ENCODE measurements at places on chromosomes 2 and 18. TPM values are rescaled to one million over a fixed set of nuclear protein-coding genes. Genes with fewer than 3 reads are reported as not detected.

GRCh38 chr2:10772201-10772867, 40.3 kb downstream of the PDIA6 start:
- no peak for DNase-seq

DNA sequence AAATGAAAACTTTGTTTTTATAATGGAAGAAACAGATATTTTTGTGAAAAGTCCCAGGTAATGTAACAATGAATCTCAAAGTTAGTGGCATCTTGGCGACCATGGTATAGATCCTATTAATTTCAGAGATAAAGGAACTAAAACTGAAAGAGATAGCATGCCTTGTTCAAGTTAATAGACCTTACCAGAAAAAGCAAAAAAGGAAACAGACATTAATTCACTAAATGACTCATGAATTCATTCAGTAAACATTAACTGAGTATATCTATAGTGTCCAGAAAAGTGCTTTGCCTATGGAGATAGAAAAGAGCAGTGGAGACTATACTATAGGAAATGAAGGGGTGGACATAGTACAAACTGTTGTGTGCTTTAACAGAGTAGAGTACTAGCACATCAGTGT, 763.3 kb downstream of the TRIB2 start:
- DNase-seq: no peak

NEU2 gene
- not detected for total RNA-seq

DNA sequence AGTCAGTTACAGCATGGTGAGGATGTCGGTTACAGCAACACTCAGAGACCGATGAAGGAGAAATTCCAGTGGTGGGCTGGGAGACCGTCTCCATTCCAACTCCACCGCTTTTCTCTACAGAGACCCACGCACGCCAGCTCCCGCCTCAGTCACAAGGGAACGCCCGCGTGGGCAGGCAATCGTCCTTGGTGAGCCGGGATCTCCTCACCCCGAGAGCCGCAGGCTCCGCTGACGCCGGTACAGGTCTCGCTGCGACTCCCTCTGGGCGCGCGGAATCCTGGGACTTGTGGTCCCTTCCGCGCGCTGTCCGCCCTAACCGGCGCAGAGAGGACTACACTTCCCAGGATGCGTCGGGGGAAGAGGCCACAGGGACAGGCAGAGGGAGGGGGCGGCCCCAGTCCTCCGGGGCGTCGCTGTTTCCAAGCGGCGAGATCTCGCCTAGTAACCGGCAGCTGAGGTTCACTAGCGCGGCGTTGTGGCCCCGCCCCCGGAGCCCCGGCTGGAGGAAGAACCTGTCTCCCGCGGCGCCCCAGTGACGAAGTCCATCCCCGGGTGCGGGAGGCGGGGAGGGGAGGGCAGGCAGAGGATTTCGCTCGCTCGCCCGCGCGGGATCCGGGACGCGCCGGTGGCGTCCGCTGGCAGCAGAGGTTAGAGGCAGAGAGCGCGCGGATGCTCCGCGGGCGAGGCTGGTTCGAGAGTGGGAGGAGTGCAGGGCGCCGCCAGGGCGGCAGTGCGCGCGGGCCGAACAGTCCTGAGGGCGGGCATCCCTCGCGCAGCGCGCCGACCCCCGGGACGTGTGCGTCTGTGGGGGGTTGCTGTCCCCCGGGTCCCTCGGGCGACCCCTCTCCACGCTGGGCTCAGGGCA, at the start of gene EML6:
Gene EML6, plus strand, starts transcription at position 532 of the 865 bp plus-strand sequence. CDS start 1,400 bp downstream, outside the sequence.
- DNase-seq: peak; percentile 97

DNA sequence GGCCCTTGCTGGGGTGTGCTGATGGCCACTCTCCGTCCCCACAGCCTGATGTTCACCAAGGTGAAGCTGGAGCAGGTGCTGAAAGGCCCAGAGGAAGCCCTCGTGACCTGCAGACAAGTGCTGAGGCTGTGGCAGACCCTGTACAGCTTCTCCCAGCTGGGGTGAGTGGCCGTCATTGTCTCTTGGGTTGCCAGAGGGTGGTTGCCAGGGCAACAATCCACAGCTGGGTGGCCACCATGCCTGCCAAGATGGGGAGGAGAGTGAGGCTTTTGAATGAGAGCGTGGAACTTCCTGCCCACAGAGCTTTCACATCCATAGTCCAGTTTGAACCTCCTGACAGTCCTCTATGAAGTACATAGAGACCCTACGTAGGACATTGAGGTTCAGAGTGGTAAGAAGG, 108.8 kb downstream of the STPG4 start:
- no peak for DNase-seq

TSPYL6 gene
- 0.08 TPM for total RNA-seq

ATP6V1B1 gene
- total RNA-seq: not detected

C2orf92 gene
- total RNA-seq: 1.8 TPM

- DNase-seq: no peak
These were observed 18.5 kb upstream of the YWHAQ start for GRCh38 chr2:9649261-9649660.

DNA sequence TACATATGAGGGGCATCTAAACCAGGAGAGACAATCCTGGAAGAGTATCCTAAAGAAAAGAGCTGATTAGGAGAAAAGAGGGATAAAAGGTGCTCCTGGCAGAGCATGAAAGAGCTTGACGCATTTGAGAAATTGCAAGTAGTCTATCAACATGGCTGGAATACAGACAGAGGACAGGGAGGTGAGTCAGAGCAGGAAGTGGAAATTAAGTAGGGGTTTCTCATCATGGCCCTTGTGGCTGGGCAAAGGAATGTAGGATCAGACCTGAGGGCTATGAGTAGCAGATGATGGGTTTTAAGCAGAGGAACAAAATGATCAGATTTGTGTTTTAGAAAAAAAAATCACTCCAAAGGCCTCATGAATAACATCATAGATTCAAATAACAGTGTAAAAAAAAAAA, 49.2 kb upstream of the UGP2 start:
- no peak for DNase-seq

DNA sequence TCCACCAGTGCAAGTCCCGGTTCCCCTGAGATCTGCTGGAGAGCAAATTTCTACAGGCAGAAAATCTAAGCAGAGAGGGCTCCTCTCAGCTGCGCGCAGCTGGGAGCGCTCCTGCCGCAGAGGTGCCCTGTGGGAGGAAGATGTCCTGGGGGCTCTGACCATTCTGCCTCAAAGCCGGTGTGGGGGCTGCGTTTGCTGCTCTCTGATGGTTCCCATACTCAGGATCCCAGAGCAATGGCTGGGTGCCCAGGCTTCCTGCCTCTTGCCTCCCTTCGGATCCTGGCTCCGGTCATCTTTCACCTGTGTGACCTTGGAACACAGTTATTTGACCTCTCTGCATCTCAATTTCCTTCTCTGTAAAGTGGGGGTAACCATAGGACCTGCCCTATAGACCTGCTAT, 434.2 kb downstream of the ZNF521 start:
- DNase-seq: no peak

GRCh38 chr2:218366621-218367414, 10.2 kb downstream of the CATIP start:
- DNase-seq: no peak

DNA sequence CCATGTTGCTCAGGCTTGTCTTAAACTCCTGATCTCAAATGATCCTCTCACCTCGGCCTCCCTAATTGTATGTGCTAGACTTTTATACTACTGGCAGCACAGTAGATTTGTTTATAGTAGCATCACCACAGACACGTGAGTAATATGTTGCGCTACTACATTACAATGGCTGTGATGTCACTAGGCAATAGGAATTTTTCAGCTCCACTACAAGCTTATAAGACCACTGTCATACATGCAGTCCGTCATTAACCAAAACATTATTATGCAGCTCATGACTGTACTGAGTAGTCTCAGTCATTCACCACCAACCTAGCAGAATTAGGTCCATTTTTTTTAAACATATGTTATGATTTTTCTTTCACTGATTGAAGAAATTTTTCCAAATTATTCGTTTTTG, 398.9 kb downstream of the DCC start:
- DNase-seq: no peak

DNA sequence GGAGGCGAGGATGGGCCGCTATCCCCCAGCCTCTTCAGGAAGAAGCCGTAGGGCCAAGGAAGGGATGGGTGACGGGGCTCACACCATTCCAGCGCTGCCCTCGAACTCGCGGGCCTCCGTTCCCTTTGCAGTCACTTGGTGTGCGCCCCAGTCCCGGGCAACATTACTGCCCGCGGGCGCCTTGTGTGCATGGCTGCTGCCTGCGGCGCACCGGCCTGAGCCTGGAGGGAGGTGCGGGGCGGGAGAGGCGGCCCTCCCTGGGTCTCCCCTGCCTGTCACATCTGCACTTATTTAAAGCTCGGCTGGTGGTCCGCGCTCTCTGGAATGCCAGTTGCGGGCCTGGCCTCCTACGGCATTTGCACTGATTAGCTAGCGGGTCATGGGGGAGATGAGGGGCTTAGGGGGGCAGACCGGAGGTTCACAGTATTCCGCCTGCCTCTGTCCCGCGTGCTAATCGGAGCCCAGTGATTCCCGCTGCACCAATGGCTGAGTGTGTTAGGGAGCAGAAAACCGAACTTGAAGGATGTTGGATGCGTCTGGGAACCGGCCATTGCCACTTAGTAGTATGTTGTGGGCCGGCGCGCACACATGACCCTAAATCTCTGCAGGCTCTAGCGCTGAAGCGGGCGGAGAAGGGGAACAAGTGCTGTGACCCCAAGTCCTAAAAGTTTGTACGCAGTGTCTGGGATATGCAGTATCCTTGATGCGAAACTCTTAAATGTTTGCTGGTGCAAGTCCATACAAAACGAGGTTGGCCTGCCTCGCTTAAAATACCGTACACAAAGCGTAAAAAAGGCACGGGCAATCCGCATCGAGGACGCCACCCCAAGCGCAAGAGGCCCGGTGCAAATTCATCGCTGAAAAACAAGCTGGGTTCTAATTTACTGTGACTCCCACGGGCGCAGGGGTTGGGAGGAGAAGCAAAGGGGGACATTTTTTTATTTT, 161.2 kb upstream of the SIX2 start:
- no peak for DNase-seq

DNA sequence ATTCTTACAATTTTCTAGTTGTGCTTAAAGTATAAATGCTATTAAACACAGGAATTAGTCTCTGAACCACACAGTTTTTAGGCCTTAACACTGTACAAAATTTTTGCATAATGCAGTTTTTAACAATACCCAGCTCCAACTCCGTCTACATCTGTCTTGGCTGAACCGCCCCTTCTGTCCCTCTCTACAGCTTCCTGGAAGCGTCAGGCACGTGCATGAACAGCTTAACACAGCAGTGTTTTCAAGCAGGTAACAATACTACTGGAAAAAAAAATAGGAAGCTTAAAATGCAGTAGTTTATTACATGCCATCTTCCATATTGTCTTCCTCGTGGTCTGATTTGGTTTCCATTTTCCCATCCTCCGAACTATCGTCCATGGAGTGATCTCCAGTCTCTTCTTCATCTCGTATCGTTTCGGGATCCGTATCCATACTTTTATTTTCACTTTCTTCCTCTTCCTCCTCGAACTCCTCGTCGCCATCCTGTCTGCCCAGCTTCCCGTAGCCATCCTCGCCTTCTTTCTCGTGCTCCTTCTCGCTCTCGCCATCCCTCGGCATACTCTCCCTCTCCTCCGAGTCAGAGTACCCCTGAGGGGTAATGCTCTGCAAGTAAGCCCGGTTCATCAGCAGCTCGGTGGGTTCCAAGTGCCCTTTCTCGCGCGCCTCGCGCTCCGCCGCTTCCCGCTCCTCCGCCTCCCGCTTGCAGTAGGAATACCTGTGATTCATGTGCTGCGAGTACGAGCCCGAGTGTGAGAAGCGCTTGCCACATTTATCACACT, 130.6 kb downstream of the ZEB2 start:
- DNase-seq: no peak

PCARE gene
- total RNA-seq: 0.74 TPM

DNA sequence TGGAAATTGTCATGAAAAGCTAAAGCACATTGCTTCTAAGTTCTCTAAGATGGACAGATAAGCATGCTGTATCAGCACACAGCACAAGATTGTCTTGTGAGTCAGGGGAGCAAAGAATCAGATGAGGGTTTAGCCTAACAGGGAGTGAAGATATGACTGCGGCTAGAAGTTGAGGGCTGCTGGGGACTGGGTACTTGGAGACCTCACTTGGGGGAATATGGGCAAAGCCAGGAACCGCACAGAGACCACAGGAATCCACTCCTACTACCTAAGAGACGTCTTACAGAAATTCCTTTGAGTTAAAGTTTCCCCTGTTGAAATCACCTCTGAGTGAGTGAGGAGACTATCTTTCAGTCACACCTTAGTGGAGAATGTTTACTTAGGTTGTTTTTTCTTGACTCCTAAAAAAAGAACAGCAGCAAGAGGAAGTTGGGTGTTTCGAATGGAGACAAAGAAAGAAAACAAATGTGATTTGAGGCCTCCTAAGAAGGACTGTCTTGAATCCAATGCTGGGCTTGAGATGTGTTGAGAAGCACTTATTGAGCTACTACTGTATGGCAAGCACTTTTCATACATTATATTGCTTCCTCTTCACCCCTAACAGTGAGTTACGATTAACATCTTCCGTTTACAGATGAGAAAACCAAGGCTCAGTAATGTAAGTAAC, 100.7 kb downstream of the ANKRD44 start:
- no peak for DNase-seq

- DNase-seq: no peak
These were observed 30.2 kb downstream of the DIS3L2 start for GRCh38 chr2:231991664-231992063.

DNA sequence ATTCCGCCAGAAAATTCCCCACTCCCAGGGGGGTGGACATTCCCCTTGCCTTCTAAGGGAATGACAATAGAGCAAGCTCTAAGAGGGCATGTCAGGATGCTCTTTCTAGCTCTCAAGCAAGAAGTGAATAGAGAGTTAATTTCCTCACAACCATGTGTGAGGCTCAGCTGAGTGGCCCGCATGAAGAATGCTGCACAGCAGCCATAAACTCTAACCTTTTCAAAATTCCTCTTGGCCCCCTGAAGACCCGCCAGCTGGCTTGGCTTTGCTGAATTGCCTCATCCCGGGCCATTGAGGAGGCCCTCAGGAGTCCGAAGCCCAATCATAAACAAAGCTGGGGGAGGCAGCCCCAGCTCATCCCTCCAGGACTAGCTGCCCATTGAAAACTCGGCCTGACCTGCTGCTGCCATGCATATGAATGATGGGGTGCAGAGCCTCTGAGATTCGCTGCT, 38.2 kb downstream of the NRP2 start:
- DNase-seq: no peak

DNA sequence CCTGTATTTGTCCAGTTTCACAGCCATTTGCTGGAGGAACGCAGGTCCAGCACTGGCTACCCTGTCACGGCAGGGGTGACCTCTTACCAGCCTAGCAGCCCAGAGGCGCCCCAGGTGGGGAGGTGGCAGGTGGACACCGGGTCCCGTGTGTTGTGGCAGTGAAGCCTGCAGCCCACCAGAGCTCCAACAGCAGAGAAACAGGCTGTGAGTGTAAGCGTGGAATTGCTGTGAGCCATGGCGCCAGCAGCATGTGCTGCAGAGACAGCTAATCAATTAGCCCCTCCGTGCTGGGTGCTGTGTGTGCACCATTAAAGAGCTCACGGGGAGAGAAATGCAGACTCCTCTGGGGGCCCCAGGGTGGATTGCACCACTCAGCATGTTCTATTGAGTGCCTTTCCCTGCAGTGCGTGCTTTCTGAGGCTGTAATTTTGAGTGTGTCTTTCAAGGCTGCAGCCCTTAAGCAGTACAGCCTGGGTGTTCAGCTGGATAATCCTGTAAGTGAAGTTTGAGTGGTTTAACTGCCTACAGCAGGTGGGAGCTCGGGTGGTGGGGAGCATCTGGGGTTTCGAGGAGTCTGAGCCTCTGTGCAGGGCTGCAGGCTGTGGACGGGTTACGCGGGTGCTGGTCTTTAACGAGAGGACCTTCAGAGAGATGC, 15.9 kb downstream of the RTP5 start:
- DNase-seq: peak; percentile 15

C18orf32 gene
- total RNA-seq: 57.4 TPM

- DNase-seq: no peak
These were observed 115.6 kb downstream of the IRS1 start for GRCh38 chr2:226683944-226684562.

ZEB2 gene
- 89.1 TPM for total RNA-seq

GRCh38 chr2:230599853-230600252, 112.8 kb upstream of the CAB39 start:
- DNase-seq: no peak

Measured in left ventricle myocardium inferior (tissue), 1 donor.